Activated naive CD4-positive, alpha-beta T cell (primary cell): ENCODE measurements at places on chromosomes 6 and 20.

- no peak for DNase-seq
Observed at GRCh38 chr6:158031381-158032353, 50.0 kb downstream of the SYNJ2 start.

DNA sequence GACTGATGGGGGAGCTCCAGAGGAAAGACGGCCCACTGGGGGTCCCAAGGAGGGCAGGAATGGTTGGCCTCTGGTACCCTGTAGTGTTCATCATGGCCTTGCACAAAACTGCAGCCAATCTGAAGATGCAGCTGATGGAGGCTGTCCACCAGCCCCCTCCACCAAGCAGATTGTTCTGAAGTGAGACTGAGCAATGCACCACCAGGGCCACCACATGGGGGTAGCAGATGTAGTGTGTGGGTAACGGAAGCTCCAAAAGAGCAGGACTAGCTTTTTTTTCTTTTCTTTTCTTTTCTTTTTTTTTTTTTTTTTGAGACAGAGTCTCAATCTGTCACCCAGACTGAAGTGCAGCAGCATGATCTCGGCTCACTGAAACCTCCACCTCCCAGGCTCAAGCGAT, 181.0 kb upstream of the MYLIP start:
- DNase-seq, result no peak

GRCh38 chr6:167668019-167668753, 158.5 kb upstream of the AFDN start:
- DNase-seq, result no peak

- DNase-seq, result no peak
Observed at GRCh38 chr6:134402372-134402984, 84.6 kb upstream of the SGK1 start.

DNA sequence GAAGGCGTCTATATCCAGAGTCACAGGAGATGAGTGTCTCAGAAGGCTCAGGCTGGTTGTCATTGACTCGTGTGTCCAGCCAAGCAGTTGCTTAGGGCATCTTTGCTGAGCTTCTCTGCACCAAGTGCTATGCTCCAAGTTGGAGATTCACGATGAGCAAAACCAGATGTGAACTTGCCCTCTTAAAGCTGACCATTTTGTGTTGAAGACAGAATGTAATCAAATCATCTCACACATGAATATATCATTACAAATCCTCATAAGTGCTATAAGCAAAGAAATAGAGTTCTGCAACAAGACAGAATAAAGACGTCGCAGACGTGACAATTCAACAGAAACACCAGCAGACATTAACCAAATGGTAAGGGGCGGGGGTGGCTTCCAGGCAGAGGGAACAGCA, 103.9 kb downstream of the ALDH8A1 start:
- no peak for DNase-seq

GRCh38 chr6:26576929-26577719, 19.6 kb upstream of the ABT1 start:
- DNase-seq, result peak; percentile 41

DNA sequence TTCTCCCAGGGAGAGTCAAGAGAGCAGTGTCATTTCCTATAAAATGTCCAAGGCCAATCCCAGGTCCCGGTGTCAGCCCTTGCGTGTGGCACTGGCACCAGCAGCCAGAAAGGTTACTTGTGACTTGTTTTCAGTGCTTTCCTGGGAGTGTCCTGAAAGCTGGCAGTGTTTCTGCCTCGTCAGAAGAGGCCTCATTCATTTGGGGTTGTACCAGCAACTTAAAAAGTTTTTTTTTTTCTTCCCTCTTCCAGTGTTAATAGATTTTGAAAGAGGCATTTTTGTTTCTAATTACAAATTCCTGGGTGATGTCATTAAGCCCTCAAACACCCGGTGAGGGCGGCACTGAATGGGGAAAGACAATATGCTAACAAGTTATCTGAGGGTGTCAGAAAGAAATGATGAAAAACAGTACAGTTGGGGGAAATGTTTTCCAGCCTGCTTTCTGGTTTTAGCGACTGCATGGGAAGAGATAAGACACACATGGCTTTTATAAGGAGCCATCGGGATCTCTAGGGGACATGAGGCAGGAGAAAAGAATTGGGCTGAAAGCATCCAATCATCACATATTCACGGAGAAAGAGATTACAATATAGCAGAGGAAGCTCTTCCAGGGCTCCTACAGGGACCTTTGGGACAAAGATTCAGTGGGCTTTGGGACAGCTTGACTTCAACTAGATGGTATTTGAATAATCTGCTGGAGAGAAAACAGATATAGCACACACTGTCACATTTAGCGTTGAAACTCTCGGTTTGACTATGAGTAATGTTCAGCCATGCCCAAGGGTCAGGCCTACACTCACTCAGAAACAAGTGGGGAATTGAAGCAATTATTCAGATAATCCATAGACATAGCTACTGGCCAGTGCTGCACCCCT, 153.0 kb downstream of the BCAS1 start:
- no peak for DNase-seq

- no peak for DNase-seq
Observed at GRCh38 chr6:155330133-155330734, 15.9 kb upstream of the TFB1M start.

GRCh38 chr6:158853072-158853879, 34.1 kb upstream of the EZR start:
- peak; percentile 51 for DNase-seq

DNA sequence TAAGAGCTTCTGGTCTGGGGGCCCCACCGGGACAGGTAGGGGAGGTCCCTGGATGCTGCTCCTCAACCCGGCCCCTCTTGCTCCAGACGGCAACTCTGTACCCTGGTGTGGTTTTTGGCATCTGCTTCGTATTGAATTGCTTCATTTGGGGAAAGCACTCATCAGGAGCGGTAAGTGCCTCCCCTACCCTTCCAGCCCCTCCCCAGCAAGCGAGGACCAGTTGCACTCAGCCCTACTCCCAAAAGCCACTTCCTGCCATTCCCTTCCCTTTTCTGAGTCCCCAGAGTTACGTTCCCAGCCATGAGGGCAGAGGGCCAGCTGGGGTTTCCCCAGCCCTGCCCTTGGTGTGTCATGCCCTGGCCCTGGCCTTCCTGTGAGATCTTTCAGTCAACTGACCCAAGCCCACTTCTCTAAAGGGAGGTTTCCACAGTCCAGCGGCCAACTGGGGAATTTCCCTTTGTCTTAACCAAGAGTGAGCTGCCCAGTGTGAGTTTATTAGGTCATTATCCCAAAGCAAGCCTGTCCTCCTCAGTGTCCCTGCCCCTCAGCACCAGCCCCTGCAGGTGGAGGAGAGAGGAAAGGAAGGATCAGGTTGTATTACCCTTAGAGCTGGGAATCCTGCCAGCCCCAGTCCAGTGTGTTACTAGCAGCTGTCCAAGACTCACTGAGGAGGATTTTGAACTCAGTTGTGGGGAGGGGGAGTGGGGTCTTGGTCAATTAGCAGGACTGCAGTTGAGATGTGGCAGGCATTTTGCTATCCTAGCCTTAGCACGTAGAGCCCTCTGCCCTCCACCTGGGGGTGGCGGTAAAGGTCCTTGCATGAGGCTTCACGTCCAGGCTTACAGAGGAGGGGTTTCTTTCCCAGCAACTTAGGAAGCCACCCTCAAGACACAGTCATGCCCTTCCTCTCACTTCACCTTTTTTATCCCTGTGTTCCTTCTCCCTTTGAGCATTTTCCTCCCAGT, 45.8 kb downstream of the TM9SF4 start:
- DNase-seq, result peak; percentile 8

GRCh38 chr6:151240791-151241642, 1.2 kb downstream of the AKAP12 start:
- DNase-seq, result no peak

DNA sequence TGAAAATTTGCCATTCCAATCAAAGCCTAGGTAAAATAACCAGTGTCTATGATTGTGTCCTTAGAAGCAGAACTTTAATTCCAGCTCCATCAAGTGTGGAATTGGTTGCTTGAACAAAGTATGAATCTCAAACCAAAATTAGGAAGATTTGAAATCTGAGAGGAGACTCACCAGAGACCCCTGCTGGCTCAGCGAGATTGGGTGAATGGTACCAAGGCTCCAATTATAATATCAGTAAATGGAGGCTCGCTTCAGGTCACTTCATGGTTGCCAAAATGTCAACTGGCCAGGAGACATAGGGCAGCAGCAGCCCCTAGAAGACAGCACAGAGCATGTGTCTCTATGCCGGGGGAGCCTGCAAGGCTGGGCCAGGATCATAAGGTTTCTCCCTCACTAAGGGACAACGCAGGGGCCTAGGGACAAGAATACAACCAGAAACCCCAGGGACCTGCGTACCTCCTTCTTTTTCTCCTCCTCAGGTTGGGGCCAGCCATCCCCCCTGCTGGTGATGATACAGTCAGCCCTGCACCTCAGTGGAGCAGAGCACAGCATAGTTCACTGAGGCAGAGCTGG, 14.0 kb downstream of the RBL1 start:
- DNase-seq, result peak; percentile 28

DNA sequence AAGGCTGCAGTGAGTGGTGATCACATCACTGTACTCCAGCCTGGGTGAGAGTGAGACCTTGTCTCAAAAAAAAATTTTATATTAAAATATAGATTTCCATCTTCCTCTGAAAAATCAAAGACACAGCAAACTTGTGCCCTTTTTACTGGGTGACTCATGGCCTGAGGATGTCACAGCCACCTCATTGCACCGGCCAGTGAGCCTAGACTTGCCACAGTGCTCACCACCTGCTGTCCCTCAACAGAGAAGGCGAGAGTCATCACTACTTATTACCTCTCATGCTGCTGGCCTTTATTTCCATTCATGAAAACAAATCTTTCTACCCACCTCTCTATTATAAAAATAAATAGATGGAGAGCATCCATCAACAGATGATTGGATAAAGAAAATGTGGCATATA, 295.8 kb downstream of the PREX1 start:
- DNase-seq, result no peak

DNA sequence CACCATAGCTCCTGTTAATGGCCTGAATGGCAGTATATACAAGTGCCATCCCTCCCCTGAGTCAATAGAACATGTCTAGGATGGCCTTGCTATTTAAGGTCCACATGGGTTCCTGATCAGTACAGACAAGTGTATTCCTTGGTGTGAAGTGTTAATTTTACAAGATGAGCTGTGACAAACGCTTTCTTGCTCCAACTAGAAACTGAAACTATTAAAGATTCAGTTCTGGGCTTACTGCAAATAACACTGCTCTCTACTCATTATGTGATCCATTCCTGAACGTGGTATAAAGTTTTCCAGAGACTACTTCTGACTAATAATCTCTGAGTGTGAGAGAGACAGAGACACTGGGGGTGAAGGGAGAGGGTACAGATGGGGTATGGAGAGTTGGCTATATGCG, 198.0 kb upstream of the FBXL4 start:
- DNase-seq, result no peak

- no peak for DNase-seq
Observed at GRCh38 chr6:104621396-104621795, 238.3 kb downstream of the HACE1 start.

- DNase-seq, result no peak
Observed at GRCh38 chr20:52031563-52032303, 159.8 kb downstream of the ZFP64 start.

DNA sequence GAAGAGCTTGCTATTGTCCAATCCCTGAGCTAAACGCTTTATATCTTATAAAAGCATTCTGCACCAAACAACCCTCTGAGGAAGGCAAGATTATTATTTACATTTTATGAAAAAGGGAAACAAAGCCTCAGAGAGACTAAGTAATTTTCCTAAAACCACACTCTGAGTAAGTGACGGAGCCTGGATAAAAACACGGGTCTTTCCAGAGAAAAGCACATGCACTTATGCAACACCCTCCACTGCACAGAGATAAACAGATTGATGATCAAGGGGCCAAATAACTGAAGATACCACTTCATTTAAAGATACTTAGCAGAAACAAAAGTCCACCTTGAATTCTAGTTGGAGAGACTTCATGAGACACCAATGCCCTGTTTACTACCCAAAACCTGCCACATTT, 214.7 kb upstream of the PDE10A start:
- no peak for DNase-seq

GRCh38 chr6:142950291-142950690, 5.3 kb upstream of the HIVEP2 start:
- DNase-seq, result no peak

- no peak for DNase-seq
Observed at GRCh38 chr6:56002336-56002735, 126.9 kb upstream of the BMP5 start.

DNA sequence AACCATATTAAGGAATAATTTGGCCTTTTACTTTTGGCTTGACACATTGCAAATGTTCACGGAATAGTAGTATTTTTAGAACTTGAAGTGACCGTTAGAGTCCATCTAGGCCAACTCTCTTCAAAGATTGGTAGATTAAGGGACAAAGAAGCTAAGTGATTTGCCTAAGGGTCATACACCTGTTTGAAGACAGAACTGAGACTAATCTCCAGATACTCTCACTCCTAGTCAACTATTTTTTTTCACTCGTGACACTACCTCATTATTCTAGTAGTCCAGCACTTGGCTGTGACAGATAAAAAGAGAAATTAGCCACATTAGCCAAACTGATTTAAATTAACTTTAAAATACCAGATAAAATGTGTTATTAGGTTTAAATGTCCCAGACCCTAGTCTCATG, 10.6 kb downstream of the ACSS2 start:
- DNase-seq, result no peak

- DNase-seq, result no peak
Observed at GRCh38 chr20:63854766-63855362, 6.4 kb upstream of the ABHD16B start.

DNA sequence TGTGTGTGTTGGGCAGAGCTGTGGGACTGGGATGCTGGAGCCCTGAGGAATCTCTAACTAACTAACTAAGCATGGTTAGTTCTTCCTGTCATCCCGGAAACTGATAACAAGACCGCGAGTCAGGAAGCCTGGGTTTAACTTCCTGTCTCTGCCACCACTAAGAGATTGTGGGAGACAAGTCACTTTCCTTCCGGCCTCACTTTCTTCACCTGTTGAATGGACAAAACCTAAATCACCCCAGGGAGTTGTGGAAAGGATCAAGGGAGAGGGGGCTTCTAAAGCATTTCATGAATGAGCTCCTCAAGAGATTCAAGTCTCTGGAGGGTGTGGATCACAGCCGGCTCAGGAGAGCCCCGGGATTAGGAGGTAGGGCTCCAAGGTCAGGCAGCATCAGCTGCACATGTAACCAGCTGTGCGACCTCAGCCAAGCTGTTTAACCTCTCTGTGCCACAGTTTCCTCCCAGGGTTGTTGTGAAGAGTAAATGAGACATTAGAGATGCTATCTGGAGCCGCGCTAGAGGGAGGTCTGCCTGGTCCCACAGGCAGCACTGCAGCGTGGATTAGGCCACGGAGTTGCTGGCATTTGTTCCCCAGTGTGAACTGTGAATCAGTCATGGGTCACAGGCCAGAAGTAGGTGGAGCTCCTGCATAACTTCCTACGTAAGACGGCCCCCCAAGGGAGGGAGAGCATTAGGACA, 105.1 kb downstream of the TOX2 start:
- DNase-seq, result no peak

GRCh38 chr6:161266513-161267230, 7.2 kb downstream of the AGPAT4 start:
- no peak for DNase-seq

DNA sequence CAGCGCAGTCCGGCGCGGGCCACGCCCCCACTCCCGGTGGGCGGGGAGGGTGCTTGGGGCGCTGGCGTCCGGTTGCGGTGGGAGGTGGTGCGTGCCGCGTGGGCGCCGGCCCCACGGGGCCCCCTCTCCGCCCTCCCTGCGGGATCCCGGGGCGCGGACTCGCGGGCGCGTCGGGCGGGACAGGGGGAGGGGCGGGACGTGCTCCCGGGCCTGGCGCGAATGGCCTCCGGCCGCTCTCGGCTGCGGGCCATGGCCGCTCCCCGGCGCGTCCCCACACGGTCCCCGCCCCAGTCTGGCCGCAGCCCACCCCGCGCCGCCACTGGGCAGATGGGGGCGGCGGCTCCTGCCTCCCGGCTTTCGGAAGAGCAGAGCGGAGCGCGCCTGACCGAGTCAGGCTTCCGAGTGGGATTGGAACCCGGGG, 771 bp upstream of the PPP1R3G start:
- DNase-seq, result no peak
